Tongue (tissue), 3 donors: ENCODE measurements at places on chromosomes 12 and 14.

GRCh38 chr12:67355428-67356379, 86.5 kb downstream of the CAND1 start:
- peak; percentile 87 for DNase-seq

- no peak for DNase-seq
Observed at GRCh38 chr12:15602051-15602672, 187.0 kb downstream of the EPS8 start.

GRCh38 chr12:99852666-99853065, 132.1 kb downstream of the ANKS1B start:
- DNase-seq = no peak

- DNase-seq = no peak
Observed at GRCh38 chr12:127455347-127456265, 811.4 kb upstream of the TMEM132C start.

- no peak for DNase-seq
Observed at GRCh38 chr12:59595565-59595882, 305 bp upstream of the SLC16A7 start.

GRCh38 chr14:71960494-71961353, 28.5 kb downstream of the RGS6 start:
- DNase-seq = no peak

GRCh38 chr12:1594261-1595025, at the start of gene FBXL14:
Gene FBXL14 (minus strand): TSS chr12:1594581. CDS start chr12:1594066, 515 bp downstream.
- DNase-seq = peak; percentile 96

DNA sequence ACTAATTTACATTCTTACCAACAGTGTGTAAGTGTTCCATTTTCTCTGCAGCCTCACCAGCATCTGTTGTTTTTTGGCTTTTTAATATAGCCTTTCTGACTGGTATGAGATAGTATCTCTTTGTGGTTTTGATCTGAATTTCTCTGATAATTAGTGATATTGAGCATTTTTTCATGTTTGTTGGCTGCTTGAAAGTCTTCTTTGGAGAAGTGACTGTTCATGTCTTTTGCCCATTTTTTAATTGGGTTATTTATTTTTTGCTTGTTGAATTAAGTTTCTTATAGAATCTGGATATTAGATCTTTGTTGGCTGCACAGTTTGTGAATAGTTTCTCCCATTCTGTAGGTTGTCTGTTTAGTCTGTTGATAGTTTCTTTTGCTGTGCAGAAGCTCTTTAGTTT, 48.0 kb upstream of the OR6J1 start:
- DNase-seq = no peak

GRCh38 chr12:63917864-63918799, 73.6 kb downstream of the SRGAP1 start:
- DNase-seq = no peak
